ENCODE measurements at places on chromosomes 3 and 15. TPM values are rescaled to one million over a fixed set of nuclear protein-coding genes. Genes with fewer than 3 reads are reported as not detected.

Gene REC114
- total RNA-seq, result not detected

Gene CPN2
- total RNA-seq, result not detected

Gene SIDT1
- total RNA-seq, result 11.3 TPM

Gene SNTN
- not detected for total RNA-seq

Gene PPP2R3A
- total RNA-seq, result 0.33 TPM

Gene CPEB1
- 0.21 TPM for total RNA-seq

- no peaks in the 10 kb centered on the region for H3K27me3 ChIP-seq
- no peak overlapping the region for H3K4me3 ChIP-seq
- H3K36me3 ChIP-seq, result peaks cover 28% of the 10 kb centered on the region
- H3K27ac ChIP-seq, result no peak overlapping the region
- H3K4me1 ChIP-seq, result peaks cover 9% of the 10 kb centered on the region
These were observed 125.7 kb downstream of the STAG1 start for GRCh38 chr3:136626493-136626892.

- DNase-seq, result no peak
- no peaks in the 10 kb centered on the region for H3K36me3 ChIP-seq
- no peaks in the 10 kb centered on the region for H3K27me3 ChIP-seq
- no peak overlapping the region for H3K4me3 ChIP-seq
These were observed 16.5 kb downstream of the TBC1D23 start for GRCh38 chr3:100277255-100277800.

DNA sequence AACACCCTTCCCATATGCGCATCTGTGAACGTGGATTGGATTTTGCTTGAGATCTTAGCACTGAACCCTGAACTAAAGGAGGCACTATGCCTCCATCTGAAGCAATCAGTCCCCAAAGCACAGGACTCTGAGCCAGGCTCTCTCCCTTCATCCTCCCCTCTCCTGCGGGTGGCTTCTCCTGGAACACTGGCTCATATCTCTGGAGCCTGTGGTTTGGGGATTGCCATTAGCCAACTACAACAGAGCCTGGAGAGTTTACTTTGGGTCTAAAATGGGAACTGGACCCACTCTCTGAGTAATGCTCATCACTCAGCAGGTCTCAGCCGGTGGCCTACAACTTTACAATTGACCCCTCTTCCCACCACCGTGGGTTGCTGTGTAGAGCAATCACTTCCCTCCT is 190.8 kb upstream of the HES1 start:
- H3K4me3 ChIP-seq, result no peak overlapping the region
- no peaks in the 10 kb centered on the region for H3K4me1 ChIP-seq
- H3K27me3 ChIP-seq, result peaks cover 22% of the 10 kb centered on the region
- no peak for DNase-seq

DNA sequence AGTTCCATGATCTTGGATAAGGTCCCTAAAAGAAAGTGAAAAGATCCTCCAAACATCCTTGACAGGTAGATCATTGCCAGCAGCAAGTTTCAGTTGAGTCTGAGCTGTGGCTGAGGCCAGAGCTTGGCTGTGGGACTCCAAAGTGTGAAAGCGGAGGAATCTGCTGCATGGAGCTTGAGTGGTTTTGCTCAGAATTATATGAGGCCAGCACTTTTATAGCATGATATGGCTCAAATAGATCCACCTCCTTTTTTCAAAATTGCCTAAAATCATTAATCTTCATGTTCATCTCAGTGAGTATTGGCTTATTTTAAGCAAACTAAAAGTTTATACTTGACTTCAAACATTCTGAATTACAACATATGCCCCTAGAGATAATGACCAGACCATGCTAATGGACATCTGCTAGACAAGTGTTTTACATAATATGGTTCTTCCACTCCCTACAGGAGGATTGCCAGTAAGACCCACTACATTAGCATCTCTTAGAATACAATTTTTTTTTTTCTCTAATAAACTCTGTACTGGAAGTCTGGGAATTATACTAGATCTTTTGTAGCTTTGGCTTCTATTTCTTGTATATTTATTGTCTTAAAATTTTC is 368.1 kb downstream of the ZPLD1 start:
- H3K27ac ChIP-seq, result no peak overlapping the region
- H3K36me3 ChIP-seq, result no peaks in the 10 kb centered on the region
- no peak overlapping the region for H3K4me3 ChIP-seq
- DNase-seq, result no peak

DNA sequence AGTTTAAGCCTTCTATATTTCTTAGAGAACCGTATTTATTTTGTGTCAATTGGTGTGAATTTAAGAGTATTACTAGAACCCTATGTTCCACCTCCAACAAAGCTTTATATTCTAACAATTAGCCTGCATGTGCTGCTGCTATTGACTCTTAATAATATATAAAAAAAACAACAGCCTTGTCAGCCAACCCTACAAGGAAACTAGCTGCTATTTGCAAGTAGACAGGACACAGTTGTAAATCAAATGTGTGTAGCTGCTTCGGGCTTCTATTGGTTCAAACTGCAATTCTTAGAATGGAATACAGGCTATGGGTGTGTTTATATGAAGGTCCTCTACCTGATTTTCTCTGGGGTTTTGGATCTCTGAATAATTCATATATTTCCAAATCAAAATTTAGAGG is 60.7 kb downstream of the ZBTB20 start:
- H3K27me3 ChIP-seq, result no peaks in the 10 kb centered on the region
- no peak overlapping the region for H3K27ac ChIP-seq
- no peak for DNase-seq
- H3K36me3 ChIP-seq, result peaks cover 2% of the 10 kb centered on the region
- no peak overlapping the region for H3K4me3 ChIP-seq

GRCh38 chr3:72003936-72004335 is 219.0 kb upstream of the PROK2 start:
- H3K4me1 ChIP-seq, result peaks cover 25% of the 10 kb centered on the region
- no peak overlapping the region for H3K4me3 ChIP-seq
- peaks cover 1% of the 10 kb centered on the region for H3K36me3 ChIP-seq
- H3K27me3 ChIP-seq, result peaks cover 7% of the 10 kb centered on the region
- H3K27ac ChIP-seq, result no peak overlapping the region
- DNase-seq, result no peak

- no peaks in the 10 kb centered on the region for H3K36me3 ChIP-seq
- no peak for DNase-seq
- no peaks in the 10 kb centered on the region for H3K4me1 ChIP-seq
- H3K4me3 ChIP-seq, result no peak overlapping the region
- no peak overlapping the region for H3K27ac ChIP-seq
These were observed 288.3 kb upstream of the C2CD4B start for GRCh38 chr15:62453375-62453774.

GRCh38 chr15:70361106-70361505 is 263.4 kb upstream of the TLE3 start:
- H3K27ac ChIP-seq, result no peak overlapping the region
- H3K4me3 ChIP-seq, result no peak overlapping the region
- H3K36me3 ChIP-seq, result no peaks in the 10 kb centered on the region
- peaks cover 12% of the 10 kb centered on the region for H3K27me3 ChIP-seq

- H3K27me3 ChIP-seq, result no peaks in the 10 kb centered on the region
- no peaks in the 10 kb centered on the region for H3K36me3 ChIP-seq
- H3K4me1 ChIP-seq, result no peaks in the 10 kb centered on the region
- no peak overlapping the region for H3K27ac ChIP-seq
- no peak for DNase-seq
- H3K4me3 ChIP-seq, result no peak overlapping the region
These were observed 71.5 kb downstream of the STAC start for GRCh38 chr3:36451816-36452215.

DNA sequence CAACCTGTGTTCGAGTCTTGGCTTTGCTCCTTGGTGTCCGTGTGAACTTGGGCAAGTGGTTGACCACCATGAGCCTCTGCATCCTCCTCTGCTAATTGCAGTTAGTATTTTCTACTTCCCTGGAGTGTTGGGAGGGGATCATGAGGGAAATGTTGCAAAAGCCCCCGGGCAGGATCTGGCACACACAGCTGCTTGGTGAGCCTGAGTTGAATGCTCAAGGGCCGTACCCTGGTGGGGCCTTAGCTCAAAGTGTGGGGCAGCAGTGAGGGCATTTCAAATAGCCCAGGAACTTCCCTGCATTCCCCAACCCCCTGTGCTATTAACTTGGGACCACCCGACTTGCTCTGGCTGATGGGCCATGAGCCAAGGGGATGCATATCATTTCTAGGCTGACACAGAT is 94.9 kb upstream of the SLC6A11 start:
- no peak for DNase-seq
- H3K27me3 ChIP-seq, result peaks cover 6% of the 10 kb centered on the region
- no peaks in the 10 kb centered on the region for H3K4me1 ChIP-seq
- H3K27ac ChIP-seq, result no peak overlapping the region
- H3K4me3 ChIP-seq, result no peak overlapping the region

- no peak for DNase-seq
- no peak overlapping the region for H3K27ac ChIP-seq
- H3K27me3 ChIP-seq, result peaks cover 2% of the 10 kb centered on the region
- no peaks in the 10 kb centered on the region for H3K36me3 ChIP-seq
- no peaks in the 10 kb centered on the region for H3K4me1 ChIP-seq
These were observed 52.8 kb upstream of the SLC9A9 start for GRCh38 chr3:143901105-143901504.

DNA sequence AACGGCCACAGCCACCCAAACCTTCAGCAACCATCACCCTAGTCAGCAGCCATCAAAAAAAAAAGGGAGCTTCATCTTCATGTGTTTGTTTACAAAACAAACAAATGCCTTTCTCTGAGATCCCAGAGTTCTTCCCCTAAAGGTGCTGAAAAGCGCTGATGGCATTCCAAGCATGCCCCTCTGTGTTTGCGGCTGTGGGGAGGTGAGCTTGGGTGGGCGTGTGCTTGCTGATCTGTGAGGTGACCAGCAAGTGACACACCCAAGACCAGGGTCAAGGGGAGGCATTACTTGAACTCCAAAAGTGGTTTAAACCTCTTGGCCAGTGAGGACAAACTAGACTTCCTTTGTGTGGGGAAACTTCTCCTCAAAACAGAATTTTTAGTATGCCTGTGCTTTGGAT is 81.5 kb downstream of the DHX36 start:
- H3K4me3 ChIP-seq, result no peak overlapping the region
- no peak overlapping the region for H3K27ac ChIP-seq
- peaks cover 10% of the 10 kb centered on the region for H3K36me3 ChIP-seq
- peaks cover 14% of the 10 kb centered on the region for H3K27me3 ChIP-seq
- peaks cover 8% of the 10 kb centered on the region for H3K4me1 ChIP-seq

- H3K27ac ChIP-seq, result peak overlapping the region; percentile 94
- DNase-seq, result peak; percentile 49
- no peaks in the 10 kb centered on the region for H3K27me3 ChIP-seq
- peaks cover 48% of the 10 kb centered on the region for H3K36me3 ChIP-seq
- H3K4me3 ChIP-seq, result peak overlapping the region; percentile 94
- peaks cover 54% of the 10 kb centered on the region for H3K4me1 ChIP-seq
These were observed 1.4 kb downstream of the WDR76 start for GRCh38 chr15:43828061-43828657.

DNA sequence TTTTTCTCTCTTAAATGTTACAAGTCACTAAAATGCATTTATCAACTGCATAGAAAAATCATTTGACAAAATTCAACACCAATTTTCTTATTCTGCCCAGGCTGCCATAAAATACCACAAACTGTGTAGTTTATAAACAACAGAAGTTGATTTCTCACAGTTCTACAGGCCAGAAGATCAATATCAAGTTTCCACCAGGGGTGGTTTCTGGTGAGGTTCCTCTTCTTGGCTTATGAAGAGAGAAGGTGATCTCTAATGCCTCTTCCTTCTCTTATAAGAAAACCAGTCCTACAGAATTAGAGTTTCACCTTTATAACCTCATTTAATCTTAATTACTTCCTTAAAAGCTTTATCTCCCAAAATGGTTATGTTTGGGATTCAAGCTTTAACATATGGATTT is 10.9 kb upstream of the CD200R1L start:
- H3K4me1 ChIP-seq, result peaks cover 28% of the 10 kb centered on the region
- no peaks in the 10 kb centered on the region for H3K27me3 ChIP-seq
- no peak overlapping the region for H3K4me3 ChIP-seq
- DNase-seq, result no peak
- peak overlapping the region; percentile 54 for H3K27ac ChIP-seq
- peaks cover under 1% of the 10 kb centered on the region for H3K36me3 ChIP-seq

DNA sequence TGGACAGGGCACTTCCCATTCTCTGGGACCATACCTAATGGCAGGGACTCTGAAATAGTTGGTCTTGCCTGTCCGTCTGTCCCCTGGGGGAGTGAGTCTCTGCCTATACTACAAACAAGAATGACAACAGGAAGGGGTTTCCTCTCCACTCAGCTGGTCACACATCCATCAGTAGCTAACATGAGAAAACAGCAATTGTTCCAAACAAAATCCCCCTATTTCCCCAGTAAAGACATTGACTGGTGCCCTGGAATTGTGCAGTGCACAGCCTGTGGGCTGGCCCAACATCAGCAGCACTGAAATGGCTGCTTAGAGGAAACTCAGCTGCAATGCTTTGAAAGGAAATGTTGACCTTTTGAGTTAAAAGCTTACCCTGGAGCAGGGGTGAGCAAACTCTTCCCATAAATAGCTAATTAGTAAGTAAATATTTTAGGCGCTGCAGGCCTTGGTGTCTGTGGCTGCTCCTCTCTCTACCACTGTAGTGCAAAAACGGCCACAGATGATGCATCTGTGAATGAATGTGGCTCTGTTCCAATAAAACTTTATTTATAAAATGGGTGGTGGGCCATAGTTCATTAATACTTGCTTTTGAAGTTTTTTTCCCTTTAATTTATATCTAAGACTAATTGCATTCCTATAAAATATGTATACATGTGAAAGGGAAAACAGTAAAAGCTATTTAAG is 174.3 kb downstream of the KLF13 start:
- no peaks in the 10 kb centered on the region for H3K4me1 ChIP-seq
- H3K4me3 ChIP-seq, result no peak overlapping the region
- H3K27me3 ChIP-seq, result no peaks in the 10 kb centered on the region
